ENCODE measurements at places on chromosomes 4 and X.

DNA sequence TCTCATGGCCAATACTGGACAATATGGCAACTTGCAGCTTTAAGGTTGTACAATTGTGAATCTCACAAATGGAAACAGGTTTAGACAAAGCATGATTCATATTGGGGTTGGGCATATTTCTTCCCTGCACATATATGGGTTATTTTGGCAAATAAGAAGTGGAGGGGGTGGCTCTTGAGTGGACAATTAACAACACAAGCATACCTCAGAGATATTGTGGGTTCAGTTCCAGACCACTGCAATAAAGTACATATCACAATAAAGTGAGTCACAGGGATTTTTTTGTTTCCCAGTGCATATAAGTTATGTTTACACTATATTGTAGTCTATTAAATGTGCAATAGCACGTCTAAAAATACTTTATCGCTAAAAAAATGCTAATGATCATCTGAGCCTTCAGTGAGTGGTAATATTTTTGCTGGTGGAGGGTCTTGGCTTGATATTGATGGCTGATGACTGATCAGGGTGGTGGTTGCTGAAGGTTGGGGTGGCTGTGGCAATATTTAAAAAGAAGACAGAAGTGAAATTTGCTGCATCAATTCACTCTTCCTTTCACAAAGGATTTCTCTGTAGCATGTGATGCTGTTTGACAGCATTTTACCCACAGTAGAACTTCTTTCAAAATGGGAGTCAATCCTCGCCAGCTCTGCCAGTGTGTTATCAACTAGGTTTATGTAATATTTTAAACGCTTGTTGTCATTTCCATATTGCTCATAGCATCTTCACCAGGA is 50.5 kb upstream of the OGT start:
- DNase-seq, result no peak

- DNase-seq, result no peak
These were observed 88.0 kb upstream of the XAGE2 start for GRCh38 chrX:52280812-52281211.

DNA sequence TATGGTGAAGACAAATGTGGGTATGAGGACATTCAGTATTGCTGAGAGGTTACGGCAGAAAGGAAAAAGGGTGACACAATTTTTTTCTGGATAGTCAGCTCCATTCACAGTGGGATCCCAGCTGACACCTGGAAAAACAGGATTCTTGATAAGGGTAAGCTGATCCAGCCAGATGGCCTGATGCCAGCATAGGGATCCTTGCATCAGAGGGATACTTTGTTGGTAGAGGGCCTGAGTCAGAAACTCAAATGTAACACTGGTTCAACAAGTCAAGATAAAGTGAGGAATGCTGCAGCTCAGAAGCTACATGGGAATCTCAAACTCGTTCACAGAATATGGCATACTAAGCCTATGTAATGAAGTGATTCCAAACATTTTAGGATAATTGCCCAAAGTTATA is 726.7 kb downstream of the C4orf33 start:
- no peak for DNase-seq

GRCh38 chrX:38082309-38082708 is 76.0 kb downstream of the SYTL5 start:
- DNase-seq, result no peak

DNA sequence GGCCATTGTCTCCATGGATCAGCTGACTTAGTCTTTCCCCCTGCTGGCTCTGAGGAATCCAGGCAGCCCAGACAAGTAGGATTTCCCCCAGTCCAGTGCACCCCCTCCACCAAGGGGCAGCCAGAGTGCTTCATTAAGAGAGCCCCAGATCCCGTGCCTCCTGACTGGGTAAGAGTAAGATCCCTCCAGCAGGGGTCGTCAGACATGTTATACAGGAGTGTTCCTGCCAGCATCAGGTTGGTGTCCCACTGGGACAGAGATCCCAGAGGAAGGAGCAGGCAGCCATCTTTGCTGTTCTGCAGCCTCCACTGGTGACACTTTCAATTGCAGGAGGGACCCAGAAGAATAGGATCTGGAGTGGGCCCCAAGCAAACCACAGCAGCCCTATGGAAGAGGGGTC is 29.0 kb upstream of the INPP4B start:
- no peak for DNase-seq

- no peak for DNase-seq
These were observed 210.0 kb downstream of the SPANXN3 start for GRCh38 chrX:143306991-143307937.

- DNase-seq, result no peak
These were observed 731.3 kb downstream of the DMD start for GRCh38 chrX:32480019-32480418.

DNA sequence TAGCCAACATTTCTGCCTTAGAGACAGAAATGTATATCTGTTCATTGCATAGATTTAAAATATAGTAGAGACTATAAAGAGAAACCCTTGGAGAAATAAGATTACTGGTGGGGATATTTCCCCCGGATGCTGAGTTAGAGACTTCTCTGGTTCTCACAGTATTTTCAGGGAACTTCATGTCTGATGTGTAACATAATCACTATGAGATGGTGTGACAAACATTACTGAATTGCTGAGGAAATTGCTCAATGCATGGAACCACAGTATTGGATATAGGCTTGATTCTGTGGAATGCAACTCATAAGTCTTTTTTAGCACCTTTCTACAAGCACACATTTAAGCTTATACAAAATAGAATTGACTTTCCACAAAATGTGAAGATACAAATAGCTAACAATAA is 152.7 kb downstream of the SOWAHB start:
- no peak for DNase-seq

DNA sequence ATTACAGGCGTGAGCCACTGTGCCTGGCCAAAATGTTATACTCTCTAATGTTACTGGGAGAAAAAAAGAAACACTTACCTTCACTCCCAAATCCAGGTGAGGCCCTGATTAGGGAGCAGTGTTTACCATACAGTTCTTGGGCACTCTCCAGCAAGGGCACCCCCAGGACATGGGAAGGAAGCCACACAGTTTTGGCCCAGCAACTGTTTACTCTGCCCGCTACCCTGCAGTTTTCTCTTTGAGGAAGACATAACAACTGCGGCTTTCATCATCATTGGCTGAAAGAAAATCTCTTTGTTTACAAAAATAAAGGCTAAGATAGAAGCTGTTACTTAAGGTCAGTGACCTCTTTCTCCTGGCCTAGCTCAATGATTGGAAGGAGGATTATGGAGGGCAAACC is 145.5 kb upstream of the DUSP21 start:
- DNase-seq, result no peak

GRCh38 chrX:139766545-139766983 is 58.6 kb upstream of the MCF2 start:
- peak; percentile 54 for DNase-seq

- DNase-seq, result no peak
These were observed 2088.7 kb upstream of the AGA start for GRCh38 chr4:179530958-179531357.

DNA sequence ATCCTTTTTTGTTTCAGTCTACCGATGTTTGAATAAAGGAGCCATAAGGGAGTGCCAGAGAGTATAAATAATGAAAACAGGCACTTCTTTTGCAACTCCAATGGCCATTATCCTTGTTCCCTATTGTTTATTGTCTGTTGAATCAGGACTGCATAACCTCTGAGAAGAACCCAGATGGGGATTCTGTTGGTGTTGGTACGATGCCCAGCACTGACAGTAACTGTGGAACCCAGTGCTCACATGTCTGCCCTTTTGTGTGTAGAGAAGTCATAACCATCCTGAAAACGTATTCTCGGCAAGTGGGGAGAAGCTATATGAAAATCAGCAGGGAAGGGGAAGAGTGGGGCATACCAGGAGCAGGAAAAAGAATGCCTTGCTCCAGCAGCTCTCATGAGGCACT is 195.1 kb upstream of the EDNRA start:
- no peak for DNase-seq

- no peak for DNase-seq
These were observed 34.7 kb downstream of the CCNI start for GRCh38 chr4:77040854-77041725.

GRCh38 chrX:114162068-114162735 is 421.7 kb upstream of the HTR2C start:
- DNase-seq, result no peak

DNA sequence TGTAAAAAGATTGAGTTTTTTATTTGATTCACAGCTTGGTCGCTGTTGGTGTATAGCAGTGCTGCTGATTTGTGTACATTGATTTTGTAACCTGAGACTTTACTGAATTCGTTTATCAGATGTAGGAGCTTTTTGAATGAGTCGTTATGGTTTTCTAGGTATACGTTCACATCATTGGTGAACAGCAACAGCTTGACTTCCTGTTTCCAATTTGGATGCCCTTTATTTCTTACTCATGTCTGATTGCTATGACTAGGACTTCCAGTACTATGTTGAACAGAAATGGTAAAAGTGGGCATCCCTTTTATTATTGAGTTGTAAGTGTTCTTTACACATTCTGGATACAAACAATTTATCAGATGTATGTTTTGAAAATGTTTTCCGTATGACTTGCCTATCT is 76.0 kb downstream of the ADGRG4 start:
- DNase-seq, result no peak

DNA sequence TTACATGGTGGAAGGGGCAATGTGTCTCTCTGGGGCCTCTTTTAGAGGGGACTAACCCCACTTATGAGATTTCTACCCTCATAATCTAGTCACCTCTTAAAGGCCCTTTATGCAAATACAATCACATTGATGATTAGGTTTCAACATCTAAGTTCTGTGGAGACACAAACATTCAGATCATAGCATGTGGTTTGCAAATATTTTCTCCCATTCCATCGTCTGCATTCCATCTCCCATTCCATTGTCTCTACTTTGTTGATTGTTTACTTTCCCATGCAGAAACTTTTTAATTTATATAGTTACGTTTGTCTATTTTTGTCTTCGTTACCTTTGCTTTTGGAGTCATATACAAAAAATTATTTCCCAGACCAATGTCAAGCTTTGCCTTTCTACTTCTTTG is 927.5 kb upstream of the INTU start:
- DNase-seq, result no peak

DNA sequence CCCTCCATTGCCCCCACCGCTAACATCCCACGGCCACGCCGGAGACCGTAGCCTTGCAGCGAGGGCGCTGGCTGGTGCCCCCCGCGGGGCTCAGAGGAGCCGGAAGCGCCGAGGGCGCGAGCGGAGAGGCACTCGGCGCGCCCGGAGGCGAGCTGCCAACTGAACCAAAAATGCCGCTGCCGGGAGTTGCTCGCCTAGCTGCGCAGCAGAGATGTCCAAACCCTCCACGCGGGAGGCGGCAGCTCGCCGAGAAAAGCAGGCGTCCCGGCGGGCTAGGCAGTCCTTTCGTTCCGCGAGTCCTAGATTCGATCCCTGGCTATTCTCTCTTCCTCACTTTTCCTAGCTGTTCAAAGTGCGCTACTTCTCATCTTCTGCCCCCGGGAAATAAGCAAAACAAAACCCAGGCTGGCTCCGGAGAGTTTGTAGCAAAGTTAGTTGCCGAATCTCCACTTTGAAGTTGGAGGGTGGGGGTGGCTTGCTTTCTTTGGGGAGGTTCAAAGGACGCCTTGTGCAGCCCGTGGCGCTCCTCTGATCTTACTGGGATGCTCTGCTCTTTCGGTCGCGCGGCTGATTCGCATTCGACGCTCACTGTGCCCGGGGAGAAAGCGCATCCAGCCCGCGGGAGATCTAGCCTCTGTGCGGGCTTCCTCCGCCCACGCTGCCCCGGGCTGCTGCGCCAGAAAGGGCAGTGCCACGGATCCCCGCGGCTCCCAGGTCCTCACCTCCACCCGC is 723 bp downstream of the NKX6-1 start:
- no peak for DNase-seq

GRCh38 chr4:159447296-159447695 is 344.4 kb downstream of the RAPGEF2 start:
- DNase-seq, result no peak

DNA sequence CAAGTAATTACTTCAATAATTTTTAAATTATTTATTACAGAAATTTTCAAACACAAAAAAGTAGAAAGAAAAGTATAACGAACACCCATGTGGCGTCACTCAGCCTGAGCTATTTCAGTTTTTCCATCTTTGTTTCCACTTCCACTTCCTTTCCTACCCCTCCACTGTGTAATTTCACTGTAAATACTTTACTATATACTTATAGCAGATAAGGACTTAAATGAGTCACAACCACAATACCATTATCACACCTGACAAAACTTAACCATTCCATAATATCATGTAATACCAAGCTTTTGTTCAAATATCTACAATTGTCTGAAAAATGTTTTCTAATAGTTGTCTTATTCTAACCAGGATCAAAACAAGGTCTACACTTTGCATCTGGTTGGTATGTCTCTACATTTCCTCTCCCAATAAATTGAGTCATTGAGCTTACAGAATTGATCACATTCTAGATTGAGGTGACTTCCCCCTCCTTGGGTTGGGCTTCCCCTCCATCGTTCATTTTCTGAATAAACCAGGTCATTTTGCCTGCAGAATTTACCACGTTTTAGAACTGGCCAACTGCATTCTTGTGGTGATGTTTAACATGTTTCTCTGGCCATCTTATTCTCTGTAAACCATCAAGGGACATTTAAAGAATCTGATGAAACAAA is 48.7 kb downstream of the ATP10D start:
- no peak for DNase-seq

GRCh38 chr4:96305030-96305429 is 465.1 kb downstream of the PDHA2 start:
- DNase-seq, result no peak

DNA sequence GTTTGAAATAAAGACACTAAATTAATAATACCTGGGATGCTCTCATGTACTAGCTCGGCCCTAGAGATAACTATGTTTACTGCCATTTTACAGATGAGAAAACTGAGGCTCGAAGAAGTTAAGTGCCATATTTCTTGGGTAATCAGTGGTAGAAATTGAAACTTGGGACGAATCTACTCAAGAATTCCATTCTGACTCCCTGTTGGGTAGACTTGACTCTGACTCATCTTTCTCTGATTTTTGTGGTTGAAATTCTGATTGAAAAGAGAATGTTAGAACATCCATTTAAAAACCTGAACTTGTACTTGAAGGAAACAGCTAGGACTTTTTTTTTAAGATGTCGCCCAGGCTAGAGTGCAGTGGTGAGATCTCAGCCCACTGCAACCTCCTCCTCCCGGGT is 50.1 kb upstream of the NSUN7 start:
- no peak for DNase-seq

- DNase-seq, result no peak
These were observed 557.7 kb upstream of the TENM3 start for GRCh38 chr4:181685461-181685860.

- no peak for DNase-seq
These were observed 96.7 kb upstream of the NKX1-1 start for GRCh38 chr4:1502976-1503375.
